ENCODE measurements at places on chromosomes 2 and 18.

GRCh38 chr2:85935746-85936208 is 47.0 kb upstream of the ST3GAL5 start:
- DNase-seq: no peak

DNA sequence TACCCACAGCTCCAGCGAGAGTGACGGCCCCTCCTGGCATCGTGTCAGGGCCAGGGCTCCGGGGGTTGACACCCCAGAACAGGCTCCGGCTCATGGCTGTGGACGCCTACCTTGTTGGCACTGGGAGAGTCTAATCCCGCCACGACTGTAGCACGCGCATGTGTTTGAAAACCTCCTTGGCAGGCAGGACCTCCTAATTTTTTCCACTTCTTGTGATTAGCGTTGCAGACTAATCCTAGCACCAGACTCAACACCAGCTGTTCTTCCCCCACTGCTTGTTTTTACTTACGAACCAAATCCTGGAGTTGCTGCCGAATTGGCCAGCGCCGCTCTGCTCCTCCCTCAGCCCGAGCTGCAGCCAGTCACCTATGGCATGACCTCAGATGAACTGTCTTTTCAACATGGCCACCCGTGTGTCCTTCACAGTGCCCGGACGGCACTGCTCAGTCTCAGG is 110.7 kb downstream of the KLHL29 start:
- no peak for DNase-seq

DNA sequence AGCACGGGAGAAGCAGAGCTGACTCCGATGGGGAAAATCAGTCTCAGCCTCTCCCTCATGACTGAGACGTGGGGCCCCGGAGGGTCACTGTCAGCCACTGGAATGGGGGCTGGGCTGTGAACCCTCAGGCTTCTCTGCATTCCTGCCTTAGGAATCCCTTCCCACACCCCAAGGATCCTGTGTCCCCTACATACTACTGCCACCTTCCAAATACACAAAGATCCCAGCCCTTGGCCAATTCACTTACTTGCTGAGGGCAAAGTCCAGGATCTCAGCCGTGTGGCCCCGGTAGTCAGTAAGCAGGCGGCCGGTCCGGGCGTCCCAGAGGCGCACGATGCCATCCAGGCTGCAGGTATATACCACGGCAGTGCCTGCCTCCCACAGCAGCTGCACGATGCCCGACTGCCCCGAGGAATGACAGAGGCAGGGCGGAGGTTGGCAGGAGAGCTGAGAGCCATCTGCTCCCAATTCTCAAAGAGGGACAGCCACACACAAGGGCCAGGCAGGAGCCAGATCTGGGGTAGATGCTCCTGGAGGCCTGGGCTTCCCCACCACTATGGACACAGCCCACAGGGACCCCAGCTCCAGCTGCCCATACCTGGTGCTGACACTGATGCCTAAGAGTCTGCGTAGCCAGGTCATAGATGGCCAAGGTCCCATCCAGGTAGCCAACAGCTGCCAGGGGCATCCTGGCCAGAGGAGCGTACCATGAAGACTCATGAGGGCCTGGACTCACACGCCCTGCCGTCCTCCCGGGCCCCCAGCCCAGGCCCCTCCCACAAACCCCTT is 4.2 kb downstream of the GPBAR1 start:
- DNase-seq: no peak

GRCh38 chr2:144518748-144519596 is 947 bp downstream of the ZEB2 start:
- DNase-seq: no peak

DNA sequence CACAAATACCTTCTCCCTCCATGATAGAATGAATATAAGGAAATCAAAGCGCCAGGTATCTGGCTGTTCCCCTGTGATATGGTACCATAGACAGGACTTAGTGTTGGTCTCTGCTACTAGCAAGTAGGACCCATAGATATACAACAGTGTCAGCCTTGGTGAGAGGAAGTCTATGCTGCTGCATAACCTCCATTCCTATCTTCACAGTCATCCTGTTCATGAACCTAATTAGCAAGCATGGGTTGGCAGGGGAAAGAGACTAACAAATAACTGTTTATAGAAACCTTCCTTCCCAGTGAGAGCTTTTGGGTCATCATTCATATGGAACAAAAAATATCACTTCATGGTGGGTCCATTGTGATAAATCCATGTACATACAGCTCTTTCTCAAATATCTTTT is 188.9 kb upstream of the FAM98A start:
- DNase-seq: no peak

DNA sequence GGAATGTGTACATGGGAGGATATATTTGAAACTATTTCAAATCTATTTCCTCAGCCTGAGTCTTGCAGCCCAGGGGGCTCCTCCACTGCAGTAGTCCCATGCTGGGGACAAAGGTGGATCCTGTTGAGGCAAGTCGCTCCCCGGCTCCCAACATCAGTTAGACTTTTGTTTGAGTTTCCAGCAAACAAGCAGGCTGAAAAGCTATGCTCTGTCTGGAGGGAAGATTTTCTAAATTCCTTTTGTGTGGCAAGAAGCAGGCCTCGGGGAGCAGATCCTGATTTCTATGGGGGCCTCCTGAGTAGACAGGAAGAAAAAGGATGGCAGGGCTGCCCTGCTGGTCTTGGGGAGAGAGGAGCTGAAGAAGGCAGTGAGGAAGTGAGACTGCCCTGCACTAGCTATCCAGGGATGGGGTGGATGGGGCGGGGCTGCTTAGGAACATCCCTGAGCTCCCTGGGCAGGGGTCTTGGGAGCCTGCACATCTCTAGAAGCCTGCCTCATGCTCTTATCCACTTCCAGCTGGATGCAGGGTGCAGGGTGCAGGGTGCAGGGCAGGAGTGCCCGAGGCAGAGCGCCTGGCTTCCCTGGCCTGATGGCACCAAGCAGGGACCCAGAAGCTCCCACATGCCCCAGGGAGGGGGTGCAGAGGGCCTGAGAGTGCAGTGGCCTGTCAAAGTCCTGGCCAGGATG is 6.0 kb upstream of the CIB4 start:
- no peak for DNase-seq

GRCh38 chr2:150109028-150109427 is 378.4 kb downstream of the RND3 start:
- DNase-seq: no peak

DNA sequence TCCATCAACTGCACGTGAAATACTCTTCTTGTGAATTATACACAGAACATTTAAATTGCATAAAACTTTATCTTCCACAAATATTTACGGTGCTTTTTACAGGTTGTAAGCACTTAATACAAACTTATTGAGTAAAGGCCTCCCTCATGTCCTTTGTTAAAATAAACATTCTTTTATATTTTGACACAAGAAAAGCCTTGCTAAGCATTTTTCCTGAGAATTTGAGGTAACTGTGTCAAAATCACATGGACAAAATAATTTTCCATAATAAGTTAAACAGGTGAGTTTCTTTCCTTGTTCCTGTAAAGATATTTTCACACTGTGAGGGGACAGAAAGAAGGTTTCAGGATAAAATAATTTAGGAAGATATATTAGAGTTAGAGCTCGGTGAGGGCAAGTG is 1317.1 kb upstream of the ZEB2 start:
- no peak for DNase-seq

DNA sequence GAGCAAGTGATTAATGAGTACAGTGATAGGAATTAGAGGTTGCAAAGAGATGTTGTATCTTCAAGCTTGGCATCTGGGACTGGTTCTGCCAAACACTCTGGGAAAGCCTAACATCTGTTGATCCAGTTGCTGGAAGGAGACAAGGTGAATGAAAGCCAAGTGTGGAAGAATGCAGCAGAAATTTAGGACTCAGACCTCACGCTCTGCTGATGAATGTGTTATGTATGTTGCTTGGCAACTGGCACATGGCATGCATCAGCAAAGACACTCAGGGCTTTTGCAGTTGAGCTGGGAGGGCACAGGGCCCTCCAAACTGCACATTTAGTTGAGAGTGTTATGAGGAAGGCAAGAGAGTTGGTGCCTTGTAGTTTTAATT is 105.5 kb downstream of the COLEC12 start:
- no peak for DNase-seq

GRCh38 chr2:13335862-13336535 is 619.3 kb downstream of the TRIB2 start:
- DNase-seq: no peak

GRCh38 chr2:128348701-128349100 is 30.0 kb upstream of the HS6ST1 start:
- no peak for DNase-seq

GRCh38 chr18:51525453-51526225 is 328.2 kb upstream of the MEX3C start:
- DNase-seq: no peak

DNA sequence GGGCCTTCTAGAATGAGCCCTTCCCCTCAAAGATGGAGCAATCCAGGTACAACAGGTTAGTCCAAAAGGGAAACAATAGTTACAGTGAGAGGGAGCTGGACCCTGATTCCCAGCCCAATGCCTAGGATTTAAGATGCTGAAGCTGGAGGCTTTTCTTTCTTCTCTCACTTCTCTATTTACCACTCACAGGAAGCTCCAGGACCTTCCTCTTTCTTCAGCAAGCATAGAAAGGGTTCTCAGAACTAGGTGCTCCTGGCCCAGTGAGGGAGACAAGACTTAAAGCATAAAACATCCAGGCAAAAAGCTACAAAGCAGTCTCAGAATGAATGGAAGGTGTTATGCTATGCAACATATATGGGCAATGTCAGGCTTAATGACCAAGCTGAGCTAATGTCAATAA is 279.0 kb downstream of the SRBD1 start:
- no peak for DNase-seq

DNA sequence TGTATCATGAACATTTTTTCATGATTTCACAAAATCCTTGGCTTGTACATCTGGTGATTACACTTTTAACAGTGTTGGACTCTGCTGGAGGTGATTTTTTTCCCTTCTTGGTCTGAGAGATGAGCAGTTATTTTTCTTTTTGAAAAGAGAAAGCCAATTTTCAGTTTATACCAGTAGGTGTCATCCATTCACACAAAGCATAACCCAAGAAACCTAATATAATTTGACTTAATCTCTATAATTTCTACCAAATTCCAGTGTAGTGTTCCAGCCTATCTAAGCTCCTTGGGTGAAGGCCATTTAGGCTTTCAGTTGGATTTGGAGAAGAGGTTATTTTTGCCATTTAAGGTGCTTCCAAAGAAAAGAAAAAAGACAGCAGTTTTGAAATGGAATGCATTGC is 7.7 kb upstream of the ICOS start:
- DNase-seq: no peak

DNA sequence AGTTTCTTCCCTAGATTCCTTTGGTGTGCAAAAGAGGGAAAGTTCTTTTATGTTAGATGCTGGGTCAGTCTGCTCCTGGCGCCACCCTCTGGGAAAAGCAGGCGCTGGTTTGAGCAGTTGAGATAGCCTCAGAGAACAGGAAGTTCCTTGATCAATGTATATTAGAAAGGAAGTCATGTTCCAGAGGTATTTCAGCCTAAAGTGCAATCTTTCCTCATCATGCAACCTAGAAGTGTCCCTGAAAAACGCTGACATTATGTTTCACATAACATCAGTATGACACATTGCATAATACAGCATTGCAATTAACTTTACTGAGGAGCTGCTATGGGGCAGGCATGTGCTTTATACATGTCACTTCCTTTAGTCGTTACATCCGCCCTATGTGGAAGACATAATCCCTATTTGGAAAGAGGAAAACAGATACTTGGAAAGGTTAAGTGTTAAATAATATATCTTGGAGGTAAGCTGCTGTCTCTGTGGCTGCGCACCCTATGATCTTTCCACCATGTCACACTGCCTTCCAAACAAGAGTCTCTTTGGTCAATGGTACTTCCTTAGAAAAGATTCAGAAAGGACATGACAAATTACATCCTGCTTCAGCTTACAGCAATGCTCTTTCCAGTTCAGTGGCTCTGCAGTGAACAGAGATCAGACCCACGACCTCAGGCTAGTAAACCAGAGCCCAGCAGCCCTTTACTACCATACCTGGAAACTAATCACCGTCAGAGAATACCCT is 369.7 kb downstream of the RAD51AP2 start:
- no peak for DNase-seq

DNA sequence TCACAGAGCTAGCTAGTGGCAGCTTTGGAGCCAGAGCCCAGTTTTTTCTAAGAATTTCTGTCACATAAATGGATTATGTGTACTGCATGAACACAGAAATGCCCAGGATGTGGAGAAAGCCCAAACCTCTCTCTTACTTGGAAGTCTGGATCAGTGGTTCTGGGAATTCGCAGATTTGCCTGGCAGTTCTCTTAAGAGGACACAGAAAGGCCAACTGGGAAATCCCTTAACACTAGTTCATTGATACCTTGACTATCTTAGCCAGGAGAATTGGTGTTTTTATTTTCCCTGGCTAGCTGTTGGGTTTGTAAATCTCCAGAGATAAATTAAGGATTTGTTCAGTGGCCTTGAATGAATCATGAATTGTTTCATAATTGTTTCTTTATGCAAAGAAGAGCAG is 95.3 kb downstream of the DPP10 start:
- DNase-seq: no peak

- DNase-seq: no peak
Measured at GRCh38 chr2:173048897-173049661, 26.6 kb upstream of the MAP3K20 start.

DNA sequence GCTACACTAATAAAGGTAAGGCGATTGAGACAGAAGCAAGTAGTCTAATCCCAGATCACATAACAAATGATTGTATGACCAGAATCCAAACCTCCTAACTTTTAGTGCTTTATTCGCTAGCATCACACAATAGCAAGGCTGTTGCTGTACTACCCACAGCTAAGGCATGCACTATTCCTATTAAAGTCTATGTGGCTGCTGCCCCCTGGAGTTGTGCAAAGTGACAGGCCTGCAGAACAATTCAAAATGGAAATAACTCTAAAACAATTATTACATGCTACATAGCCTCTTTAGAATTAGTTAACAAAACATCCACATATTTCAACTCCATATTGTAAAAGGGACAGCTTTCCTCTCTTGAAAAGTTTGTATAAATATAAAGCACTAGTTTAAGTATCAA is 6.0 kb downstream of the ERBB4 start:
- no peak for DNase-seq

DNA sequence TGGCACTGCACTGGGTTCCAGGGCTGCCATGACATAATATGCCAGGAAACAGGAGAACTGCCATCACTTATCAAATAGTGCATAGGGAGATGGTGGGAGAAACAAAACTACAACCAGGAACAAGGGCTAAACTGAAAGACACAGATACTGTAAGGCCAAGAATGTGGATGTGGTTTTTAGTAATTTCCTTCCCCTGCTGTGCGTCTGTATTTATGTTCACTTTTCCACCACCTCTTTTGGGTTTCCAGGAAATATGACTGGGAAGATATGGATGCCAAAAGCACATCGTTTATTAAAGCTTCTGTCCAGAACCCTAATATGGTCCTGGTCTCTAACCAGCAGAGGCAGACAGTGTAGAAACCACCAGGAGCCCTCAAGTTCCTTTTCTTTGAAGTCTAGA is 759.7 kb upstream of the FANCL start:
- no peak for DNase-seq

GRCh38 chr2:189552991-189553404 is 27.6 kb downstream of the SLC40A1 start:
- no peak for DNase-seq

Data from stimulated activated CD8-positive, alpha-beta memory T cell treated with anti-CD3 and anti-CD28 coated beads, Interleukin-4, amount 100 ng/mL, for 1 hour (primary cell).